ENCODE measurements at places on chromosomes 2 and 18.

- DNase-seq, result no peak
These were observed 39.8 kb downstream of the MYO7B start for GRCh38 chr2:127575185-127575765.

GRCh38 chr18:26655525-26656430 is 107.4 kb upstream of the KCTD1 start:
- peak; percentile 2 for DNase-seq

GRCh38 chr2:126534478-126534877 is 121.5 kb upstream of the GYPC start:
- DNase-seq, result no peak

DNA sequence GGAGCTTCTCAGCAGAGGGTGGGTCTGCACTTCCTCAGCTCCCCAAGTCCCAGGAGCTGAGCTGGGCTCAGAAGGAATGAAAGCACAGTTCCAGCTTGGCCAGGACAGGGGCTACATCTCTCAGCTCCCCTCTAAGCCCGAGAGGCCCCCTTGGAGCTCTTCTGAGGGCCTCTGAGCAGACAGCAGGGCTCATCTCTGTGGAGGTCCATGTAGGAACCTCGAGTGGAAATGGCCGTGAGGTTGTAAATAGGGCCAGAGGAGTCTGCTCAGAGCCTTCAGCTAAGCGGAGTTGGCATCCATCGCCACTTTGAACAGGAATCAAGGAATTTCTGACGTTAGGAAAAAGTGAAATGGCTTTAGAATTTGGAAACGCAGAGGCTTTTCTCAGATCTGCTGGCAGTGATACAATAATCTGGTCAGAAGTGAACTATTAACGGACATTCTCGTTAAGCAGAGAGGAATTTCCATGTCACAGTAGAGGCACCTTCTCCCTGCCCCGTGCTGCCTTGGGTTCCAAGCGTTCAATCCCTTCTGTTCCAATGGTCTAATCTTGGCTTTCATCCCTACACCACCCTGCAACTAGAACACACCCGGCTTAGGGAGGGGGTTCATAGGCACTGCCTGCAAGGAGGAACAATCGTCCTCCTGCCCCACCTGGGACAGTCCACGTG is 213.9 kb downstream of the NDUFA10 start:
- DNase-seq, result no peak

- DNase-seq, result no peak
These were observed 275.6 kb upstream of the CXCR4 start for GRCh38 chr2:136393514-136393913.

DNA sequence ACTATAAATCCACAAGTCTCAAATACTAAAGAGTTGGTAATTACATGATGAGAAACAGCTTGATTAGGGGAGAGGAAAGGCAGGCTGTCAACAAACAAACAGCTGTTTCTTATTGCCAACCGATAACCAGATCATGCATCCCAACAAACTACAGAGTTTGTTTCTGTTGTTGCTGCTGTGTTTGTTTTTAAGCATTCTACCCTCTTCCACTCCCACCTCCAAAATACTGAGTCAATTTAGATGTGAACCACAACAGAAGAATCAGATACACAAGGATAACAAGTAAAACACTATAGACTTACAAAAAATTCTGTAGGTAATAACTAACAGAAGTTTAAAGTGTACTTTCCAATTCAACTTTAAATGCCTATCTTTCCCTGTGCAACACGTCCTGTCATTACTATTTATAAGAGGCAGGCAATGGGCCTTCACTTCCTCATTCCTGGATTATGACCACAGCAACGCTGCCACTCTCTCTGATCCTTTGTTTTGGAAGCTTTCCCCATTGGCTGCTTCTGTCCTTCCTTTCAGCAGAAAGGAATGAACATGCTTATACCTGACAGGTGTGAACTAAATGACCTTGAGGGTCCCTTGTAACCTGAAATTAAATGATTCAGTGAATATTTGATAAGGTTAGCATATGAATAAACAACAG is 152.0 kb downstream of the SRBD1 start:
- no peak for DNase-seq

DNA sequence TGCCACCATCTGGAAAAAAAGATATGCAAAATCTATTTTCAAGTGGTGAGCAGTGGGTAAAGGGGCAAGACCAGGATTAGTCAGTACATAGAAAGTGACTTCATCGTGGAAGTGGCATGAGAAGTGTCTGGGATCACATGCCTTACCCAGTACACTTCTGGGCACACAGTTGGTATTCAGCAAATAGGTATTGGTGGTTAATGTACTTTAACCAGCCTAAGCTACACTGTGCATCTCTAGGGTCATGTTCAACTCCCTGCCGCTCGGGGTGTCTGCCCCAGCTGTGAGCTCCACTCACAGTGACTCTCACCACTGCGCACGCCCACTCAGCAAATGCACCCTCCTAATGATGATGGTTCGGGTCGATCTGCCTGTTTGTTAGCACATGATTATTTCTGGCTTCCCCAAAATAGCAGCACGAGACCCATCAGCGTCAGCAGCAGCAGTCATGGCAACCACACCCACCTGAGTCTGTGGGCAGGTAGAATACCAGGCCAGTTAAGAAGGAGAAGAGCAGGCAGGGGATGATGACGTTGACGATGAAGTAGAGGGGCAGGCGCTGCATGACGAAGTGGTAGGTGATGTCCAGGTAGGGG is 11.1 kb downstream of the CHRNA1 start:
- no peak for DNase-seq

DNA sequence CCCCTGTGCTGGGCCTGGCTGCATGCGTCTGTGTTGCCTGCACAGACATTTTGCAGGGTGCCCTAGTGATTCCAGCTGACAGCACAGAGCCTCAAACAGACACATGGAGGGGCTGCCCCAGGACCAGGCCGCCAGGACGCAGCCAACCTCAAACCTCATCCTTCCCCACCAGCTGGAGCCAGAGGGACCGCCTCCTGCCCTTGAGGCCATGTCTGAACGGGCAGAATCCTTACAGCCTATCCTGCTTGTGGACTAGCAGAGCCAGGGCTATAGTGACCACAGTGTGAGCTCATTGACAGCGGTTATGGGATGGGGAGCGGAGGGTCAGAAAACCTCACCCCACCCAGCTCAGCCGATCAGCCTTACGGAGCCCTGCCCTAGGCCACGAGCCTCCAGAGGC is 22.4 kb downstream of the ODC1 start:
- DNase-seq, result no peak

DNA sequence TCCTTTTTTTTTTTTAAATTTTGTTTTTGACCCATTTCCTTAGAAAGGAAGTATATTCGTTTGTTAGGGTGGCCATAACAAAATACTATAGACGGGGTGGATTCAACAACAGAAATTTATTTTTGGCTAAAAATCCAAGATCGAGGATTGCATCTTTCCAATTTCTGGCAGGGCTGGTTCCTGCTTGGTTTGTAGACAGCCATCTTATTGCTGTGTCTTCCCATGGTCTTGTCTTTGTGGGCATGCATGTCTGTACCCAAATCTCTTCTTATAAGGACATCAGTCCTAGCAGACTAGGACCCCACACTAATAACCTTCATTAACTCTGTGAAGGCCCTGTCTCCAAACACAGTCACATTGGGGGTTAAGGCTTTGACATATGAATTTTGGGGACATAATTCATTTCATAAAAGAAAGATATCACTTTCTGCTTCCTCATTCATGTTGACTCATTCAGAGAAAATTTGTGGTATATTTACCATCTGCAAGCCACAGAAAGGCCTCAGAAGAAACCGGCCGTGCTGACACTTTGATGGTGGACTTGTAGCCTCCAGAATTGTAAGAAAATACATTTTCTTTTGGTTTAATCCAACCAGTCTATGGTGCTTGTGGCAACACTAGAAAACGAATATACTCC is 262.1 kb downstream of the LPIN1 start:
- DNase-seq, result no peak

GRCh38 chr2:134681201-134681600 is 37.6 kb downstream of the TMEM163 start:
- DNase-seq, result no peak

DNA sequence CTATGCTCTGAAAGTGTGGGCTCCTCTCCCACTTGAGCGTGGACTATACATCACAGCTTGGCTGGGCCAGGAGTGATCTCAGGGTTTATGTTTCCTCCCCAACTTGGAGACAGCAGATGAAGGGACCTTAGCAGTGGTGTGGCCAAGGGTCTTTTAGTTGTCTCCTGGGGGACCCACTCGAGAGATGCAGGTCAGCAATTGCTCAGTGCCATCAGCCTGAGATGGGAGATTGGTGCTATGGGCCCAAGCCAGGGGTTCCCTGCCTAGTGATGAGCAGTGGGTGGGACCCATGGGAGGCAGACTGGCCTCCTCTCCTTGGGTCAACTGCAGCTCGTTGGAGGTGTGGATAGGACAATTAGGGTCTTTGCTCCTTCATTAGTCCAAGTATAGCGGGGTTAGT is 510.5 kb upstream of the FSHR start:
- DNase-seq, result no peak

GRCh38 chr2:241833101-241833663 is 24.2 kb downstream of the NEU4 start:
- no peak for DNase-seq

DNA sequence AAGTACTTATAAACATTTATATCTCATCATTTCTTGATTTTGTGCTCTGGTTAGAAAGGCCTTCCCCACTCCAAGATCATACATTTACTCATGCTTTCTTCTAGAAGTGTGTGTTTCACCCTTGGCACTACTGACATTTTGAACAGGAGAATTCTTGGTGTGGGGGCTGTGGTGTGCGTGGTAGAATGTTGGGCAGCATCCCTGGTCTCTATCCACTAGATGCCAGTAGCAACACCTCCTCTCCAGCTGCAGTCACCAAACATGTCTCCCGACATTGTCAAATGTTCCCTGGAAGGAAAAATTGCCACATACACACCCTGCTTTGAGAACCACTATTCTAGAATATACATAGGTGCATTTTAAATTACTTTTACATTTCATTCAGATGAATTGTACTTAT is 8.7 kb upstream of the TGIF1 start:
- no peak for DNase-seq

- no peak for DNase-seq
These were observed 1303.3 kb downstream of the SUCLG1 start for GRCh38 chr2:83155826-83156225.

DNA sequence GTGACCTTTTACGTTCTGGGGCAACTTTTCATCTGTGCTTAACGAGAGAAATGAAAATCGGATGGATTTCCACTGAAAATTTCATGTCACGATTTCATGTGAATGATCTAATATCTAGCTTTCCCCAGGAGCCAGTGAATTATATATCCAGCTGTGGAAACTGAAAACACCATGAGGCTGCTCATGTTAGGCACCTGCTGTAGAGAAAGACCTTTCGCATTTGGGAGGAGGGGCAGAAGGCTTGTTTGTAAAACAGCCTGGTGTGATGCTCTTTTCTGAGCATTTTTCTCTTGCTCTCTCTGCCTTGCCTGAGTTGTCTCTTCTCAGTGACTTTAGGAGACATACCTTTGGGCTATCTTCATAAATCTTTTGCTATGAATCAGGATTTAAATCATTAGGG is 84.6 kb upstream of the CYP1B1 start:
- no peak for DNase-seq

- DNase-seq, result no peak
These were observed 412.7 kb downstream of the STK39 start for GRCh38 chr2:167834707-167835106.

DNA sequence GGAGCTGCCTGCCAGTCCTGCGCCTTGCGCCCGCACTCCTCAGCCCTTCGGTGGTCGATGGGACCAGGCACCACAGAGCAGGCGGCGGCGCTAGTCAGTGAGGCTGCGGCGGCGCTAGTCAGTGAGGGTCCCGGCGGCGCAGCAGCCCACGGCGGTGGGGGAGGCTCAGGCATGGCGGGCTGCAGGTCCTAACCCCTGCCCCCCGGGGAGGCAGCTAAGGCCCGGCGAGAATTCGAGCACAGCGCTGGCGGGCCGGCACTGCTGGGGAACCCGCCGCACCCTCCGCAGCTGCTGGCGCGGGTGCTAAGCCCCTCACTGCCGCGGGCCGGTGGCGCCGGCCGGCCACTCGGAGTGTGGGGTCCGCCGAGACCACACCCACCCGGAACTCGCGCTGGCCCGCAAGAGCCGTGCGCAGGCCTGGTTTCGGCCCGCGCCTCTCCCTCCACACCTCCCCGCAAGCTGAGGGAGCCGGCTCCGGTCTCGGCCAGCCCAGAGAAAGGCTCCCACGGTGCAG is 867.4 kb downstream of the DSC3 start:
- DNase-seq, result no peak

DNA sequence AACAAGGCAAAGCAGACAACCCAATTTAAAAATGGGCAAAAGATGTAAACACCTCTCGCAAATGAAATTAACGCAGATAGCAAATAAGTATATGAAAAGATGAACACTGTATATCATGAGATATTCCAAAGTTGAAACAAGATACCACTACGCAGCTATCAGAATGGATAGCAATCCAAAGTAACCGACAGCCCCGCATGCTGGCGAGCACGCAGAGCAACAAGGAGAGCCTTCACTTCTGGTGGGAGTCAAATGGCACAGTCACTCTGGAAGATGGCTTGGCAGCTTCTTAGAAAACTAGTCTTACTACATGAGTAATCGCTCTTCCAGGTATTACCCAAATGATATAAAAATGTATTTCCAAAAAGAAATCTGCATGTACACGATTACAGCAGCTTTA is 1.4 kb downstream of the NDUFA10 start:
- no peak for DNase-seq

- DNase-seq, result no peak
These were observed 43.0 kb upstream of the MSTN start for GRCh38 chr2:190105554-190105953.

GRCh38 chr2:11546072-11546471 is 12.2 kb downstream of the GREB1 start:
- DNase-seq, result no peak

GRCh38 chr2:238096311-238097011 is 3.7 kb upstream of the ESPNL start:
- DNase-seq, result no peak

DNA sequence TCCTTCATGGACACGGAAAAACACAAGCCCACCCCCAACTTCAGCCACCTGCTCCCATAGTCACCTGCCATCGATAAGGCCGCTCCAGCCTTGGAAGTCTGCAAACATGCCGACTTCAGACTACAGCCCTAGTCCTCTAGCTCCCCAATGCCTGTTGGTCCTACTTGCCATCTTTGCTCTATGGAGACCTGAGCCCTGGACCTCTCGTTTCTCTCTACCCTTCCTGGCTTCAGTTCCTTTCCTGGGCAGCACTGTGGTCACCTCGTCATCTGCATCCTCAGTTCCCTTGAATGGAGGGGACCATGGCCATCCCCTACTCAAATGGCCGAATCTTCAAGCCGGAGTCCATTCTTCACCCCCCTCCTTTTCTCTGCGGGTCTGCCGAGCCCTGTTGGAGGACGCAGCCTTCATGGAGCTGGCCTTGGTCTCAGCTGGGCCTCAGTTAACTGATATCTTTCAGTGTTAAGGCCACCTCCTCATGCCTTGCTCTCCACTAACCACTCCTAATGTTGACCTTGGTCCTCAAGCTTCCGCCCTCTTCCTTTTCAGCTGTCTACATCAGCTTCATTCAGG is 47.7 kb upstream of the GBX2 start:
- DNase-seq, result no peak

Data from stimulated activated CD4-positive, alpha-beta T cell treated with anti-CD3 and anti-CD28 coated beads, Interleukin-2, amount 100 ng/mL, for 24 hours (primary cell).